Activated naive CD4-positive, alpha-beta T cell treated with anti-CD3 and anti-CD28 coated beads for 36 hours (primary cell): ENCODE measurements at places on chromosomes 1 and 21. TPM values are rescaled to one million over a fixed set of nuclear protein-coding genes. Genes with fewer than 3 reads are reported as not detected.

The SPRR3 gene
- total RNA-seq = not detected

The CYP4B1 gene
- not detected for total RNA-seq

The KISS1 gene
- total RNA-seq = not detected

The RAVER2 gene
- total RNA-seq = 2.5 TPM

The PLD5 gene
- total RNA-seq = not detected

The AMY1A gene
- total RNA-seq = not detected

The SMIM1 gene
- total RNA-seq = 2.0 TPM

The AJAP1 gene
- total RNA-seq = not detected

The PAPPA2 gene
- total RNA-seq = 0.37 TPM

The UBL4B gene
- total RNA-seq = not detected

The CRYAA gene
- not detected for total RNA-seq

The CEP350 gene
- 30.3 TPM for total RNA-seq

The NMNAT2 gene
- total RNA-seq = not detected

The LHX8 gene
- not detected for total RNA-seq

The INAVA gene
- not detected for total RNA-seq

The CDC42SE1 gene
- 99.0 TPM for total RNA-seq

The TRABD2B gene
- total RNA-seq = not detected

The ATF6 gene
- 23.5 TPM for total RNA-seq

The KCNN3 gene
- total RNA-seq = 0.25 TPM

The GRHL3 gene
- total RNA-seq = 0.26 TPM

The TBX19 gene
- 1.4 TPM for total RNA-seq

The C1QA gene
- total RNA-seq = not detected

The RNU1-4 gene
- total RNA-seq = 1,386 TPM

The SLC19A1 gene
- total RNA-seq = 33.0 TPM

The KLF17 gene
- total RNA-seq = not detected

The ACKR1 gene
- total RNA-seq = not detected

The OR6N1 gene
- not detected for total RNA-seq

The COL6A2 gene
- total RNA-seq = 6.7 TPM

The MYCL gene
- 0.19 TPM for total RNA-seq

The SPRR2B gene
- not detected for total RNA-seq

The LINGO4 gene
- not detected for total RNA-seq

The SPRR2A gene
- total RNA-seq = not detected

The PTPRU gene
- 0.38 TPM for total RNA-seq

The B3GALT6 gene
- 9.9 TPM for total RNA-seq

The KCNJ15 gene
- 0.96 TPM for total RNA-seq

The MTF2 gene
- total RNA-seq = 51.0 TPM

The SAMD11 gene
- not detected for total RNA-seq

The VTCN1 gene
- not detected for total RNA-seq
